ENCODE measurements at places on chromosomes 11 and 22. TPM values are rescaled to one million over a fixed set of nuclear protein-coding genes. Genes with fewer than 3 reads are reported as not detected.

The OR51B2 gene
- total RNA-seq: not detected

The KLHDC7B gene
- total RNA-seq: 0.05 TPM

The ACRV1 gene
- not detected for total RNA-seq

The RASGRP2 gene
- total RNA-seq: 1.1 TPM

The CDCA5 gene
- total RNA-seq: 75.2 TPM

The MS4A15 gene
- not detected for total RNA-seq

The MIAT gene
- 0.39 TPM for total RNA-seq

The SPECC1L gene
- 13.4 TPM for total RNA-seq

The MGAT3 gene
- 0.36 TPM for total RNA-seq

The GALNT18 gene
- 19.0 TPM for total RNA-seq

The OR8D4 gene
- total RNA-seq: not detected

The OR9G1 gene
- total RNA-seq: not detected

The DRD4 gene
- 0.43 TPM for total RNA-seq

The CCDC87 gene
- 0.64 TPM for total RNA-seq

The RASD2 gene
- 1.3 TPM for total RNA-seq

The LRRC32 gene
- total RNA-seq: 0.16 TPM

The TCN2 gene
- total RNA-seq: 5.2 TPM

The C11orf16 gene
- total RNA-seq: not detected

The FGF19 gene
- 0.08 TPM for total RNA-seq

The ZNF215 gene
- total RNA-seq: 1.3 TPM

The WNT11 gene
- total RNA-seq: 0.88 TPM

The SCN4B gene
- total RNA-seq: 0.06 TPM

The KCNC1 gene
- 0.06 TPM for total RNA-seq

The KCNJ4 gene
- total RNA-seq: 0.14 TPM

The ARHGEF17 gene
- 12.7 TPM for total RNA-seq

The MMP13 gene
- not detected for total RNA-seq

The MAPK8IP2 gene
- 4.3 TPM for total RNA-seq

The OR6T1 gene
- not detected for total RNA-seq

The MAP6 gene
- total RNA-seq: 1.4 TPM
